Stimulated activated CD4-positive, alpha-beta T cell treated with anti-CD3 and anti-CD28 coated beads, Interleukin-2, amount 100 ng/mL, for 24 hours (primary cell): ENCODE measurements at places on chromosomes 12 and 14.

DNA sequence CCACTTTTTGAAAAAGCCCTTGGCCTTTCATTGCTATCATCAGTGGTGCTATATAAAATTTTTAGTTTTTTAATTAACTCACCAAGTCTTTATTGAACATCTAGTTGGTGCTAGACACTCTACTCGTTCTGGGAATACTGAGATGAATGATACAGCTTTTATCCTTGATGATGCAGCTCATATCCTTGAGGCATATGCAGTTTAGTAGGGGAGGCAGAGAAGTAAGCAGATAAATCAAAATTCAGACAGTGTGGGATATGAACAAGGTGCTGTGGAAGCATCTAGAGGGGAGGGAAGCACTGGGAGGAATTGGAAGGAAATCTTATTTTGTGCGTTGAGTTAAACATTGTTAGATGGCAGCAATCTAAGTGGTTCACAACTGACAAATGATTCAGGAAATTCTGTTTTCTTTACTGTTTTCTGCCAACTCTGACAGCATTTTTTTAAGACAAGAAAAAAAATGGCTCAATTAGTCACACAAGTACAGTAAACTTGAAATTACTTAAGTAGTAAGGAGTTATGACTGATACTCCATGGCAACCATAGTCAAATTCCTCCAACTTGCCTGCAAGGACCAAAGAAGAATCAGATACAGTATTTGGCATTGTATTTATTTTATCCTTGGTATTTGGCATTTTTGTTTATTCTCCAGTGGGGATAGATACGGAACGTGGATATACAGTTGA lies 119.2 kb downstream of the TMTC2 start:
- no peak for DNase-seq

DNA sequence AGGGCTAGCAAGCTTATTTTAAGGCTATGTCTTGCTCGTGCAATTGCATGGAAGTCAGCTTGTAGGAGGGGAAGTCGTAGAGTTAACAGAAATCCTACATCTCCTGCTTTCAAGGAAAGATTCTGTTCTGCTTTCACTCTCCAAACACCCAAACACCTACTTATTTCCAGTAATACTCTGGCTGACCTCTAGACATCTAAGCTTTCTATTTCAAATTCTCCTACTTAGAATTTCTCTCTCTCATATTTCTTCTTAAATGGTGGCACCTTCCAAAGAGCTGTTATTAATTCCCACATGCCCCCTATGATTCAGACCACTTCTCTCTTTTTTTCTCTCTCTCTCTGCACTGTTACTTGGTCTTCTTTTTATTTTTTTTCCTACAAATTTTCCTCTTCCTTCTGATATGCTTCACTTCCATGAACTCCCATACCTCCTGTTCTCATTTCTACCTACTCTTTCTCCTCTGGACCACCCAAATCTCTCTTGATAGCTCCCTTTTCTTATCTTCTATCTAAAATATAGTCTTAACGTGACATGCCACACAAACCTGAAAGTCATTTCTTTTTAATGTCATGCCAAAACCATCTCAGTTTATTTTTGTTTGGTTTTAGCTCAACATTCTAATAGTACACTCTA lies 90.8 kb downstream of the RPS6KA5 start:
- DNase-seq: no peak

GRCh38 chr12:27822076-27822712 lies 42.2 kb upstream of the MANSC4 start:
- DNase-seq: peak; percentile 60

GRCh38 chr12:54593725-54594124 lies 5.3 kb upstream of the PPP1R1A start:
- DNase-seq: no peak

DNA sequence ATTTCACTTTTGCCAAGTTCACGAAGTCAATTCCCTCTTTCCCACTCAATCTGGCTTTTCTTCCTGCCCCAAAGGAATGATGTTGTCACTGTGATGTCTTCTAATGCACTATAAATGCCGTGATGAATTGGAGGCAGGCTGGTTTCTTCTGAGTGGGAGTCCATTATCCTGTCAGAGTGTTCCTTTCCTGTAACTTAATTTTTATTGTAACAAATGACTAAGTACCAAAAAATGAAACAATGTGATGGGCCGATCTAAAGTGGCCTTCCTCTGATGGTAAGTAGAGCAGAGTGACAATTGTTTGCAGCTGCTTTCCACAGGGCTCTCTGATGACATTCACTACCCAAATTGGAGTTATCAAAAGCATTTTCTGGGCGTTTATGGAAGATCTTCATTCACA lies 22.2 kb downstream of the TMEM30B start:
- no peak for DNase-seq

DNA sequence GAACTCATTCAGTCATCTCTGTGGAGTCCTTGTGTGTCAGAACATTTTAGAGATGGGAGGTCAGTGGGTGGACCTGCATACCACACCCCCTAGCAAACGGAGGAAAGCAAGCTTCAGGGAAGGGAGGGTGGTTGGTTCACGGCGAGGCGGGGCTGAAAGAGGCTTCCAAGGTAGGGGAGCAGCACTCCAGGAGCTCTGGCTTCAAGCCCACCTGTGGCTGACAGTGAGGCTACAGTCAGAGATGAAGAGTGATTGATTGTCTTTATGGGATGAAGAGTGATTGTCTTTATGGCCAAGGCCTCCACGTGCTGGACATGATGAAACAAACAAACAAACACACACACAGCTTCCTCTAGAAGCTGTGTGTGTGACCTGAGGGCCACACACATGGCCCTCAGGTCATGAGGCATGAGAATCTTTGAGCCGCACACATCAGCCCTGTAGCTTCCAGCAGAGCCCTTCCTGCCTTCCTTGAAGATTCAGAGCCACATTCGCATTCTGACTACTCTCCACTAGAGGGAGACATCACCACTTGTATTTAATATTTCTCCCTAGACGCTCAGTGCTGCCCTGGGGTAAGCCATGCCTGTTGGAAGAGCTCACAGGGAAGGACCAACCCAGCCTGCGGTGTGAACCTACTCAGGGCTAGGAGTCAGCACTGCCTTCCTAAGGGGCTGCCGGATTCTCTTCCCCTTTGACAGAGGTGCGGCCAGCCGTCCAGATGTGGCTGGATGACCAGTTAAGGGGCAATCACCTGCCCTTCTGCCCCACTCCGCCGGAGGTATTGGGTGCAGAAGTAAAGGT lies 54.4 kb upstream of the KCNA1 start:
- peak; percentile 52 for DNase-seq

DNA sequence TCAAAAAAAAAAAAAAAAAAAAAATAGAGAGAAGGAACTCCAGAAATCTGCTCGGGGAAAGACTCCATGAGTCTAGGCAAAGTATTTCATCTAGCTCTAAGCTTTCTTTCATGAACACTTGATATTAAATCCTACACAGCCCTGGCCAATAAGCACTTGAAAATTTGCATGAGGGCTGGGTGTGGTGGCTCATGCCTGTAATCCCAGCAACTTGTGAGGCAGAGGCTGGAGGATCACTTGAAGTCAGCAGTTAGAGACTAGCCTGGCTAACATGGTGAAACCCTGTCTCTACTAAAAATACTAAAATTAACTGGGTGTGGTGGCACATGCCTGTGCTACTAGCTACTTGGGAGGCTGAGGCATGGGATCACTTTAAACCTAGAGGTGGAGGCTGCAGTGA lies 13.1 kb upstream of the METAP2 start:
- DNase-seq: no peak

GRCh38 chr14:95529216-95529615 lies 5.6 kb upstream of the GLRX5 start:
- DNase-seq: no peak

- DNase-seq: no peak
Measured at GRCh38 chr12:110345176-110345661, 58.3 kb downstream of the ANAPC7 start.

GRCh38 chr12:52579468-52580465 lies 6.1 kb upstream of the KRT74 start:
- no peak for DNase-seq

- DNase-seq: no peak
Measured at GRCh38 chr14:97185186-97185585, 388.0 kb downstream of the VRK1 start.

DNA sequence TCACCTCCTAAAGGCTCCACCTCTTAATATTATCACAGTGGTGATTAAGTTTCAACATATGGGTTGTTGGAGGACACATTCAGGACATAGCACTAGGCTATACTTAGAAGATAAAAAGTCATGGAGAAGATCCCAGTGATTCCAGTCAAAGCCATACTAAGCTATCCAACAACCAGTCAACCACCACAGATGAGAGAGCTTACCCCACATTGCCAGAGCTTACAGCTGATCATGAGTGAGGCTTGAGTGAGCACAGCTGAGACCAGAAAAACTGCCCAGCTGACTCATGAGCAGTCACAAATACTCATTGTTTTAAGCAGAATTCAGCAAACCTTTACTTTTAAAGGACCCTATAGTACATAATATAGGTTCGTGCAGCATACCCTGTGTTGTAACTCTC lies 85.1 kb downstream of the DRAM1 start:
- DNase-seq: no peak

GRCh38 chr12:97716356-97716755 lies 253.8 kb downstream of the RMST start:
- no peak for DNase-seq

DNA sequence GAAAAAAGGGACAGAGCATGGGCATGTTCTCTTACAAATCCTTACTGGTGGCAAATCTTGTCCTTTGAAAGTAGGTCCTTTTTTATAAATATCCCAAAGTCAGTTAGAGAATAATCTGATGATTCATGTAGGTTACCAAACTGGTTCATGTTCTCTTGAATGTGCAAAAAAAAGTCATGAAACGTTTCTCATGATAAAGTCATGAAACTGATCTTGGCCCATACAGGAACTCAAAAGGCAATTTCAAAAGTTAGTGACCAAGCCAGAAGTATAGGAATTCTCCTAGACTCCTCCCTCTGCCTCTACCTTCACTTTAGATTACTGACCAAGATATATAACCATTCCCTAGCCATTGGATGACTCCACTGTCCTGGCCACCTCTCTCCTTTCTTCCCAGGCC lies 27.3 kb upstream of the SPTSSA start:
- DNase-seq: no peak

GRCh38 chr14:30193845-30194501 lies 266.3 kb upstream of the PRKD1 start:
- DNase-seq: no peak

- peak; percentile 26 for DNase-seq
Measured at GRCh38 chr12:27711317-27711682, 668 bp downstream of the MRPS35 start.

- peak; percentile 42 for DNase-seq
Measured at GRCh38 chr12:112096667-112097066, 11.9 kb downstream of the NAA25 start.

DNA sequence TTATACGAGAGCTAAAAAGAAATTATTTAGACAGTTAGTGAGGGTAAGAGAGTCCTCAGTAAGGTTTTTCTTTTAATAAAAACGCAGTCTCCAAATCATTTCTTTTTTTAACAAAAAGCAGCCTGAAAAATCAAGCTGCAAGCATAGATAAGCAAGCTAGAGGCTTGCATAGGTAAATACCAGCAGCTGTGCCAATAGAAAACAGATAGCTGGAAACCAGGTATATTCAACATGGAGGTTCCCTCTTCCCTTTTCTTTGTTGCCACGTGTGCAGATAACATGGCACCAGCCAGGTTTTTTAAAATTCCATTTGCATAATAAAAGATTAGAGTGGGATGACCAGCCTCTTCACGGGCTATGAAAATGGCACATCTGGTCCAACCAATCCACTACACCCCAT lies 6.1 kb upstream of the PRKAB1 start:
- DNase-seq: no peak

- DNase-seq: no peak
Measured at GRCh38 chr14:53807542-53807941, 149.1 kb downstream of the BMP4 start.

DNA sequence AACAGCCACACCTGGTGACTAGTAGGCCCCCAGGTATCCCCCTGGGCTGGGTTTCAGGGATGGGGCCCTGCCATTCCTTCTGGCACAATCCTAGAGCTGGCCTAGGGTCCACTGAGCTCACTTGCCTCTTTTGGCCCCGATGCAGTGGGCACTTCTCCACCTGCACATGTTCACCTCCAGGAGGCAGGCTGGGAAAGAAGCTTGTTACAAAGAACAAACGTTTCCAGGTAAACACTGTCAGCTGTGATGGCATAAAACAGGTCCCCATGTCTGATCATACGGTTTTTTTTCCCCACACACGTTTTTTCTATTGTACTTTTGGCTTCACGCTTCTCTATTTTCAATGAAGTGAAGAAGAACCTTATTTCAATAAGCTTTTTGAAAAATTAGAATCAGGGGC lies 15.8 kb upstream of the HVCN1 start:
- no peak for DNase-seq

DNA sequence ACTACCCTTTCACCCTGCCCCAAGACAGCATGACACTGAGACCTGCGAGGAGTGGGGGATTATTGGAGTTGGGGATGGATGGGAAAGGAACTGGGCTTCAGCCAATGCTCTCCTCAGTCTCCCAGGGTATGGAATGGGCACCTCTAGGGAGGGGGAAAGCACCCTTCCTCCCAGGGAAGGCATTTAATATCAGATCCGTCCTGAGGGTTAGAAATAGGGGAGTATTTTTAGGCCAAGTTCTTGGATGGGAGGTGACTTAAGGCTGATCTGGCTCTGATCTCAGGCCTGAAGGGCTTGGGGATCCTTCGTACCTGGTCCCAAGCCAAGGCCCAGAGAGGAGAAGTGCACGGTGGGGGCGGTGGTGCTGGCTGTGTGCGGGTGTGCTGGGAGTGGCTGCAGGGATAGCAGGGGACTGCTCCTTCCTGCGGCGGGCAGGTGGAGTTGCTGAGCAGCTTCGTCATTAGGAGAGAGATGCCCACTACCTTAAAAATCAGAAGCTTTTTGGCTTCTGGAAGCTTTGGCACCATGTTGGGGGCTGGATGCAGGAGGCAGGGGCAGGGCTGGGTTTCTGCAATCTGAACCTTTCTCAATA lies 7.0 kb upstream of the CEBPE start:
- no peak for DNase-seq

DNA sequence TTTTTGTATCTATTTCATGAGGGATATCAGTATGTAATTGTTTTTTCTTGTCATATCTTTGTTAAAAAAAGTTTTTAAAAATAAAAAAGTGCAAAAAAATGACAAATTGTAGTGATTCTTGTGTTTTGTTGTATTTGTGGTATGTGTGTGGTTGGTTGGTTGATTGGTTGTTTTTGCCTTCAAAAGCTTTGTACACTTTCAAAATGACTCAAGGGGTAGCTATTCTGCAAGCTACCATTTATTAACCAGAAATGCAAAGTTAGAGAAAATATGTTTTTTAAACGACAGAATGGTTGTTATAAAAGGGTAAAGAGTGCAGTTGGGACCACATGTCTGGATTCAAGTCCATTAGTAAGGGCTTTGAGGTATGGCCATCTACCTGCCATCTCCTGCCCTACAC lies 119.3 kb downstream of the SLC35F4 start:
- DNase-seq: no peak
